ENCODE measurements at places on chromosomes 6 and 20.

GRCh38 chr6:169237496-169238134 lies 16.0 kb downstream of the THBS2 start:
- no peak for DNase-seq

DNA sequence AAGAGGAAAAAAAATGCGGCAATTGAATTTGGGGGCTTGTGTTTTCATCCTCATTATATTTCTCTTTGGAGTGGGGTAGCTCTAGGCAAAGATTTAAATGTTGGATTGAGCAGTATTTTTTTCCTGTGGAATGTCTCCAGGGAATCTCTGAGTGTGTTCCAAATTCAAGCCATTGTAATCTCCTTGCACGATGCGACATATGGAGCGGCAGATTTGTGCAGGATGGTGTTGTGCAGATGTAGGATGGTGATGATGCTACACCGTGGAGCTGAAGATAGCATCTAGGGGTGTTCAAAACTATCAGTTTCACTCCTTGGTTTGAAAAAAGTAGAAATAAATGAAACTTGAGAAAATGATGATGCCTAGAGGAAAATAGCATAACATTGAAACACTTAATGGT lies 777.5 kb upstream of the EPHA7 start:
- DNase-seq: no peak

GRCh38 chr6:145161501-145161900 lies 573.8 kb downstream of the EPM2A start:
- DNase-seq: no peak

GRCh38 chr20:49892260-49892659 lies 23.1 kb downstream of the SPATA2 start:
- no peak for DNase-seq

DNA sequence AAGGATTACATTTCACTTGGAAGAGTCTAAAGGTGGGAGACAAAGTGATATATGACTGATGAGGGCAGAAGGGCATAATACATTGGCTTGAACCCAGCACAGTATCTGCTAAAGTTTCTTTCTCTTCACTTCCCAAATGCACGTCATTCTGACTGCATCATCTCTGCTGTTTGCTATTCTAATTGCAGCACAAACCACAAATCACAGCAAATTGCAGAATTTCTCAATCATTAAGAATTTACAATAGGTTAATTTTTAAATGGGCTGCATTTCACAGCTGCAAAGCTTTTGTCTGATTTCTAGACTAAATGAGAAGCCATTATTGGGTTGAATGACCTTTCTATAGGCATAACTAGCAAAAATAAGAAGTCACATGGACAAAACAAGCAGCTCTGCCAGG lies 337.0 kb downstream of the RNGTT start:
- no peak for DNase-seq

DNA sequence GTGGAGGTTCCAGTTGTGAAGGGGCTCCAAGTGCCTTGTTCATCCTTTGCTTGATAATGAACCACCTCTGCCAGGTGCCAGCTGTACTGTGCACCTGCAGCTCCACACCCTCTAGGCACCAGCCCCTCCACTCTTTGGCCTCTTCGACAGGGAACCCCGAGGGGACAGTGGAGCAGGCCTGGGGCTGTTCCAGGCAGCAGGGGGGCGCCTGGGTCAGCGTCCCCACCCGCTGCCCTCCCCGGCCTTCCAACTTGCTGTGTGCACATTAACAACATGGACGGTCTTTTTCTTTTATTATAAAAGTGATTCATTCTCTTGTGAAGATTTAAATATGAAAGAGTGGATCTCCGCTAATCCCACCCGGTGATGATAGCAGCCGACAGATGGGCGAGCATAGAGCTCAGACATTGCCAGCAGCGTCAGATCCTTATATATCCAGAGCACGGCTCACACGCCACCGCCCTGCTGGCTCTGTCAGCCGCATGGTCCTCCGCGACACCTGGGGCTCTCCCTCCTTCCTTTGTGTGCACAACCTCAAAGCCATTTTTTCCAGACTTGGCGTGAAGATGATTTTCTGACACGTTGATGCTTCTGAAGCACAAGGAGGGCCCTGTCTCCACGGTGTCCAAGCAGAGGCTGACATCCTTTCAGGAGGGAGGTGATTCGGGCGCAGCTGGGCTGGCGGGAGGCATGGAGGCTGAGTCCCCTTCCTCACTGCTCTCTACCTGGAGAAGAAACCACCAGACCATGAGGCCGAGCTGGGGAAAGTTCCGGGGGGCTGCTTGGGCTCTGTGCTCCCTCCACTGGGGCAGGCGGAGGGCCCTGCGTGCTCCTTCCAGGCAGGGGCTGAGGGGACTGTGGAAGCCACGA lies 22.2 kb upstream of the MRGBP start:
- DNase-seq: no peak

GRCh38 chr6:5051394-5051793 lies 33.7 kb upstream of the PPP1R3G start:
- no peak for DNase-seq

GRCh38 chr6:138979813-138980668 lies 8.0 kb downstream of the REPS1 start:
- DNase-seq: no peak

DNA sequence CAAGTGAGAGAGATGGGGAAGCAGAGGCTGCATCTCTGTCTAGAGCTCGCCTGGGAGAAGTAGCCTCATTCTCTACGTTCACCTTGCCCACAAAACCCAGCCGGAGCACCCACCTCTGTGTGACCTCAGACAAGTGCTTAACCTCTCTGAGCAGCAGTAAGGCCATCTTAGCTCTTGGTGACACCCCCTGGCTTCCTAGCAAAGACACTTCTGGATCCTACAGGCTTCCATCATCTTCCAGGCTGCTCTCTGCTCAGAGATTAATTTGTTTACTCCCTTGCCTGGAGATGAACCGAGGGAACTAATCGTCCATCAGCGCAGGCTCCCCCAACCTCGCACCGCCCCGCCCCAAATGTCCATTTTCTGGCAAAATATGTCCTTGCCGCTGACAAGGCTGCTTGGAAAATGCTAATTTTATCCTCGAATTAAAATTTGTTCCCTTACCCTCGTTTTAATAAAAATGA lies 24.0 kb upstream of the CTNNBL1 start:
- DNase-seq: no peak

- DNase-seq: no peak
Observed at GRCh38 chr6:85866370-85866730, 223.7 kb upstream of the SYNCRIP start.
